ENCODE measurements at places on chromosomes 1 and 21.

DNA sequence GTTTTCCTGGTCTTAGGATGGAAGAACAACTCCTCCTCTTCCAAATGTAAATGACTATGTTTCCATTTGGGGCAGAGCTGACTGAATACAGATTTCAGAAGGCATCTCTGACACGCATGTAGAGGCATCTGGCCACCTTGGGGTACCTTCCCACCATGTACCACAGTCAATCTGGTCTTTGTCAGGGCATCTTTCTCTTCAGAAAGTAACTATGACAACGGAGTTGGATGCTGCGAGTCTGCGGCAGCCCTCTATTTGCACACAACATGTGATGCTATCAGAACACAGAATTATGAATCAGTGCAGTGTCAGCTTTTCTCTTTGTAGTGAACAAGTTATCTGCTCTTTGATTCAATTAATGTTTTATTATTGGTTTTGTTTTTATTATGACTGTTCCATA is 94.7 kb downstream of the TSEN15 start:
- DNase-seq = no peak

DNA sequence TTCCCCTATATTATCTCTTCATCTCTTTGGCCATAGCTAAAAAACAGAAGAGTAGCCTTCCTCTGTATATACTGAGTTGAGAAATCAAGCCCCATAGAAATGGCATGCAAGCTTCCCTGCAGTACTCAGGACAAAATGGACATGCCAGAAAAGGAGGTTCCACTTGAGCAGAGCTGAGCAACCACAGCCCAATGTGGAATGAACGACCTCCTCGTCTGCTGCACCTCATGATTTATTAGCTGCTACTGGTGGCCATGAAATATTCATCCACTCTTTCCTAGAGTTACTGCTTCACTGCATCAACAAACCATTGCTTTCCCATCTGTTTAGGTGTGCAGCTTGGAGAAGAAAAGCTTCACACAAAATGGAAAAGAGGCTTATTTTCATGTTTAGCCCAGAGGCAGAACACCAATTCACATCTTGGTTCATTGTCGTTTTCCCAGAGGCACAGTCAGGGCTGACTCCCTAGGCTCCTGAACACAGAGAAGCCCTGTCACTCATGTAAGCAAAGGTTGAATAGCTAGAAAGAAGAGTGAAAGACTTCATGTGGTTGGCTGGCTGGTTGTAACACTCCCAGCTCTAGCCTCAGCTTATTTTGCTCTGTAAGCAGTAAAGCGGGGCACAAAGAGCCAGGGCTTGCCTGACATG is 148.0 kb downstream of the TSEN15 start:
- no peak for DNase-seq

DNA sequence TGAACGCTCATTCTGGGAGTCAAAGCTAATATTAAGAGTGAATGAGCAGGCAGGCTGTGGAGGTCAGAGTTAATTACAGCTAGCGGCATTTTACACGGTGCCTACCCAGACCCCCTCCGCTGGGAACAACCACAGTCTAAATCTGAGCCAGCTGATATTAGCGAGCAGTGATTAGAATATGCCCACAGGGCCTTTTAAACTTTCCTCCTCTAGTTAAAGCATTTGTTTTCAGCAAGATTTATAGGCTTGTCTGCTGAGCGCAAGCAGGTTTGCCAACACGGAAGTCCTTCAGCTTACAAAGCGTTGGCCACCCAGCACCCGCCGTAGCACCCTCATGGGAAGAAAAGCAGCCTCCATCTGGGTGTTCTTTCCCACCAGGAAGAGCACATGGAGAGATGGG is 72.1 kb downstream of the LMX1A start:
- peak; percentile 50 for DNase-seq

- no peak for DNase-seq
Observed at GRCh38 chr1:46747683-46748288, 28.9 kb upstream of the EFCAB14 start.

- DNase-seq = no peak
Observed at GRCh38 chr1:201357636-201358348, 19.7 kb downstream of the TNNT2 start.

DNA sequence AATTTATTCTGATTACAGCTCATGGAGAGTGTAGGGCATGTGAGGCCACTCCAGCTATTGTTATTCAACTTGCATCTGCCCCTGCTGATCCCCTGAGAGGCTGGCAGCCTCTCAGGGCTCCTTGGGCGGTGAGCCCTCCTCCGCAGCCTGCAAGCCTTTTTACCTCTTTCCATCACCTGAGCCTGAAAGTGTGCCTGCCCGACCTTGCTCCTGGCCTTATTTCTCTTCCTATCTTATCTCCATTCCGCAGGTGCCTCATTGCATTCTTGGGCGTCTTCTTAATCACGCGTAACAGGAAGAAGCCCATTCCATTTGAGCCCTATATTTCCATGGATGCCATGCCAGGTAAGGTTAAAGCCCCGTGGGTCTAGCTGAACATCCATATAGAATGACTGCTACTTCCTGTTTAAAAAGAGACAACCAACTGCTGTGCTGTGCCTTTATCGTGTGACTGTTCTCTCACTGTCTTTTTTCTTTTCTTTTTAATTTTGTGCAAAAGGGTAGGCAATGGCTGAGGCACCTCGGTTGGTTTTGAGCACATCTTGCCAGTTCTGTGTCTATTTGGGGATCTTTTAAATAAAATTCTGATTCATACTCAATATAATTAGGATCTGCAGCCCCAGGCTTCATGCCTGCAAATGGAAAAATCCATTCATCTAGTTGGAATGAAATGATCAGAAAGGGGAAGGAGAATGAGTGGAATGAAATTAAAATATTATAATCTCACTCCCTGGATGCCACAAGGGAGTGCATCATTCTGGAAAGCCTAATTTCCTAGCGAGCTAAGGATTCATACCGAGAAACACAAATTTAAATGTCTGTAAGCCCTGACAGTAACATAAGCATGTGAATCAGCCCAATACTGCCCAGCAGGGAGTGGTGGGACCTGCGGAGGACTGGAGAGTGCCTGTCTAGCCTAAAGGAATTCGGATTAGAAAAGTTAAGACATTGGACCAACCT is 38.6 kb upstream of the RCAN3 start:
- peak; percentile 94 for DNase-seq

DNA sequence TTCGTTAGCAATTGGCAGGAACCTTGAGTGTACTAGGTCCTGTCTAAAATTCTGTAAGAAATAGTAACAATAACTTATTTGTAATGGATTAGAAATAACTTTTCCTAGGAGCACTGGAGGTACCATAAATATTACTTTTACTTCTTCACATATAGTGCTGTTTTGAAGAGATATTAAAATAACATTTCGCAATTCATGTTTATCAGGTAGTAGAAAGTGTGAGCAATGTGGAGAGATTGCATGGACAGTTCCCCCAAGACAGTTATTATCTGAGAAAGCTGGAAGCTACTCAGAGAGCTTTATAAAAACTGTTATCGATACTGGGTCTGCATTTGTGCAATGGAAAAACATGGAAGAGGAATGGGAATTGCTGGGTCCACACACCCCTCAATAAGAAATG is 128.5 kb upstream of the KIF26B start:
- no peak for DNase-seq

DNA sequence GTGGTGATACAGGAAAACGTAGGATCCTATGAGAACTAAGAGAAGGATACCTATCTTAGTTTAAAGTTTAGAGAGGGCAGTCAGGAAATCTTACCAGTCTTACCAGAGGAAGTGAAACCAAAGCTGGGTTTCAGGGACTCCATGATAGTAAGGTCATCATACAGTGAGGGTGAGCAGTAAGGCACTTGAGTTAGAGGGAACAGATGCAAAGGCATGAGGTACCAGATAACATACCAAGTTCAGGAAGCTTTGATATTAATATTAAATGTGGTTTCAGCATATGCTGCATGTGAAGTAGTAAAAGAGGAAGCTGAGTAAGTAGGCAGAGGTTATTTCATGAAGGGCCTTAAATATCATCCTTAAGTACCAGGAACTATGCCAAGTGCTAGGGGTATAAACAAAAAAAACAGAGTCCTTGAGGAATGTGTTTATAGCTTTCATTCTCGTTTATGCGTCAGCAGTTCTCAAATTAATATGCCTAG is 16.9 kb downstream of the ATG4C start:
- DNase-seq = no peak

- no peak for DNase-seq
Observed at GRCh38 chr1:86787621-86788020, 83.2 kb downstream of the SH3GLB1 start.

DNA sequence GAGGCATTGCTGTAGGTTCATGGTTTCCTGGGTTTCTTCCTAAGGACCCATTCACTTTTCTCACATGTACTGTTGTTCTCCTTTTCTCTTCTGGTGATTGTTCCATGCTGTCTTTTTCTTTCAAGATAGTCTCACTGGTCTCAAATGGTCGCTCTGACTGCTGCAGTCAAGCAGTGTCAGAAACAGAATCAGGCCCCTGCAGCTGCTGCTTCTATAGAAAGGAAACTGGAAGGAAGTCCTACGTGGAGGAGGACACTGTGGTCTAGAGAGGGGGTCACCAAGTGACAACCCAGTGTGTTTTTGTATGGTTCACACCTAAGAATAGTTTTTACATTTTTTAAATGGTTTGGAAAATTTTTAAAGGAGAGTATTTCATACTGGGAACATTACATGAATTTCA is 2.4 kb downstream of the NECAP2 start:
- DNase-seq = no peak

GRCh38 chr1:66175098-66175497 is 358.9 kb upstream of the SGIP1 start:
- no peak for DNase-seq

- DNase-seq = no peak
Observed at GRCh38 chr1:64895500-64895899, 70.8 kb downstream of the JAK1 start.

DNA sequence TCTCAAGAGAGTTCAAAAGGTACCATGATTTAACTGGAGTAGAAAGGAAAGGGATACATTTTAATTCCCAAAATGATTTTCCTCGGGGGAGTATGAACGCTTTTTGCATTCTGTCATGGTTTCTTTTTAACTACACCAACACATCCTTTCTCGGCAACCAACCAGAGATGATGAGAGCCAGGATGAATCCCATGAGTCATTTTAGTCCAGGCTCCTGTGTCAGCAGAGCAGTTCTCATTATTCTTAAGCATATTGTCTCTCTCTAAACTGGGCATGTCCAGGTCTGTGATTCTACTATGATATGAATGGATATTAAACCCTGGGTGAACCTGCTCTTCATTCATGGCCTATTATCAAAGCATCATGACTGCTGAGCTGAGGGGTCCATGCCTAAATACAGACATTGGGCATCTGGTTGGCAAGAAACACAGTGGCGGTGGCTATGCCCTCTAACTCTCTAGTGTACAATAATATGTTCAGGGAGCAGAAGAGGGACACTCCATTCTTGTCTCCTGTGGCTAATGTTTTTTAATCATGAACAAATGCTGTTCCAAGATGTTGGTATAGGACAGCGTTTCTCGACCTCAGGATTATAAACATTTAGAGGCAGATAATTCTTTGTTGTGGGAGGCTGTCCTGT is 124.3 kb upstream of the ESRRG start:
- no peak for DNase-seq

DNA sequence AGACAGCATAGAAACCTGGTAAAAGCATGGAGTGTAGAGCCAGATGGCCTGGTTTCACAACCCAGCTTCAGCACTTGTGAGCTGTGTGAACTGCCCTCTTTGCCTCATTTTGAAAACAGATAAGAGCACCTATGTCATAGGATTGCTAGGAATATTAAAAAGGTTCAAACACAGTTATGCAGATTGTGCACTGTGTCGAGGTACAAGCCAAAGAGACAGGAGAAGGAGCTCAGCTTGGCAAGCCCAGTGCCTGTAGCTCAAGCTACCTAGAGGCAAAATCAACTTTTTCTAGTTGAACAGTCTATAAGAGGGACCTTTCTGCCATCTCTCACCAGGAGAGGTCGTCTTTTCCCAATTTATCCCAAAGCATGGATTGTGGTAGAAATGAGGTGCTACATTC is 5.0 kb downstream of the CHODL start:
- DNase-seq = no peak
